Upper lobe of left lung (tissue), 6 donors: ENCODE measurements at places on chromosomes 12 and 14. TPM values are rescaled to one million over a fixed set of nuclear protein-coding genes. Genes with fewer than 3 reads are reported as not detected.

Gene CTSG
- 0.89 TPM for total RNA-seq

Gene SLC5A8
- 7.2 TPM for total RNA-seq

- DNase-seq: no peak
These were observed 2.0 kb upstream of the PCNX1 start for GRCh38 chr14:70905301-70905700.

- DNase-seq: no peak
These were observed 392.9 kb upstream of the FOXG1 start for GRCh38 chr14:28373721-28374120.

Gene AEBP2
- total RNA-seq: 47.5 TPM

Gene IFI27L1
- 14.1 TPM for total RNA-seq

DNA sequence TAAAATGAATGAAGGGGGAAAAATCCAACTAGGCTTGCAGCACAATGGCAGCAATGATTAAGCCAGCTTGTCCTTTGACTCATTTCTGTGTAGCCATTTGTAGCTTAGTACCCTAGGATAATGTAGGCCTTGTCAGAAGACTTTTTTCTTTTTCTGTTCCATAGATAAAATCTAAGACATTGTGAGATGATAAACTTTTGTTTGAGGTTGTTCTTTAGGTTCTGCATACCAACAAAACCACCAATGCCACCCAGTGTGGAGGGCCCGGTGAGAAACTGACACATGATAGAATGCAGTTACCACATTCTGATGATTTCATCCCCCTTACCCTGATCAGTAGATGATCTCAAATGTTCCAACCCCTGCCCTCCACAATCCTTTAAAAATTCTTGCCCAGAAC, 6.6 kb upstream of the KLRD1 start:
- DNase-seq: no peak

DNA sequence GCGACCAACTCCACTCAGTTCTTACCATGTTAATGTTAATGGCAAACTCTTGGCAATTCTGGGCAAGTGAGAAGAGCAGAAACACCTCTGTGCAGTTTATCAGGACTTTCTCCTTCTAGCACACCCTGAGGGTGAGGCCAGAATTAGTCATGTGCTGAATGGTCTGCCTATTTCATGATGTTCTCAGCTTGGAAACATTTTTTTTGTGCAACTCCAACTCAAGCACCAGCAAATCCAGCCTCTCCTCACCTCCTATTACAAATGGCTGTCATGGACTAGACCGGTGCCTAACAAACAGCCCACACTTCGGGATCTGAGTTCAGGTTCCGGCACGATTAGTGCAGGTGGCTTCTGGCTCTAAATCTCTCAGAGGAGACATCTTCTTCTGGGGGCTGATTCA, 246.0 kb downstream of the ZFP36L1 start:
- DNase-seq: no peak

Gene SMCO2
- total RNA-seq: not detected

Gene TAS2R7
- total RNA-seq: not detected

DNA sequence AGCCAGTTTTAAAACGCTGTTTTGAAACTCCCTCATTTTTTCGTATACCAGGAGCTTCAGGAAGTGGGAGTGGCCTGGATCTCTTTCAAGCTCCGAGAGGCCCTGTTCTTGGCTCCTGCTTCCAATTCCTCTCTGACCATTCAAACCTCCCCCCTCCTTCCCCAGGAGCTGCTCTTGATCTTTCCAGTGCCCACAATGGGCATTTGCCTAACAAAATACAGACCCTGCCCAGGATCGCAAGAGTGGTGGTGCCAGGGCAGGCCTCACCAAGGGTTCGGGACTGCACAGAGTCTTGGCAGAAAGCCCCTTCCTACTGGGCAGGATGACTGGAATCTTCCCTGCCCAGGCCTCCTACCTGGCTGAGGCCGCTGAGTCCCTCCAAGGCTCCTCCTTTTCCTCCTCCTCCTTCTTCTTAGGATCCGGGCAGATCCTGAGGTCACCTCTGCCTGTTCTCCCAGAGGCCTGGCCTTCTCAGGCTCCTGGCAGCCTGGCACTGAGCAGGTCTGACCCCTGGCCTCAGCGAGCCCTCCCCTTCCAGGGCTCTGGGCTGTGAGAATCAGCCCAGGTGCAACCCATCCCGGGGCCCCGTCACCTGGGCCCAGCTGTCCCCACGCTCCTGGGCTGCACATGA, 46.9 kb upstream of the NOS1 start:
- DNase-seq: peak; percentile 76

Gene PMCH
- total RNA-seq: not detected

- DNase-seq: peak; percentile 68
These were observed 31.4 kb downstream of the FLVCR2 start for GRCh38 chr14:75609606-75610475.

- DNase-seq: no peak
These were observed 448.4 kb downstream of the MDGA2 start for GRCh38 chr14:47226877-47227520.

DNA sequence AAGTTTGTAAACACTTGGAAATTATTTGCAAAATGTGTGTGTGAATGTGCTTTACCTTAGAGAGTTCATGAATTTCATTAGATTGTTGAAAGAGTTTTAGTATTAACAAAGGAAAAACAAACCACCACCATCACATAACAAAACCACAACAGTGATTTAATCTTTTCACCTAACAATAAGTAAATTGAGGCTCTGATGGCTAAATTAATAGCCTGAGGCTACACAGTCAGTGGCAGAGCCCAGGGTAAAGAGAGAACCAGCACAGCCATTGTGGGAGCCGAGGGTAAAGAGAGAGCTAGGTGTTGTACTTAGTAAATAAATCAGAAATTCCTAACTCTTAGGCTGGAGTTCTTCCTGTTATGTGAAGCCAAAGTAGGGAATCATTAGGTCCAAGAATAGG, 51.2 kb upstream of the CAPRIN2 start:
- no peak for DNase-seq

- DNase-seq: no peak
These were observed 689.8 kb downstream of the SLC6A15 start for GRCh38 chr12:84222841-84223240.

GRCh38 chr14:75198291-75198933, 22.0 kb upstream of the TMED10 start:
- DNase-seq: no peak
